ENCODE measurements at places on chromosomes 12 and 14.

DNA sequence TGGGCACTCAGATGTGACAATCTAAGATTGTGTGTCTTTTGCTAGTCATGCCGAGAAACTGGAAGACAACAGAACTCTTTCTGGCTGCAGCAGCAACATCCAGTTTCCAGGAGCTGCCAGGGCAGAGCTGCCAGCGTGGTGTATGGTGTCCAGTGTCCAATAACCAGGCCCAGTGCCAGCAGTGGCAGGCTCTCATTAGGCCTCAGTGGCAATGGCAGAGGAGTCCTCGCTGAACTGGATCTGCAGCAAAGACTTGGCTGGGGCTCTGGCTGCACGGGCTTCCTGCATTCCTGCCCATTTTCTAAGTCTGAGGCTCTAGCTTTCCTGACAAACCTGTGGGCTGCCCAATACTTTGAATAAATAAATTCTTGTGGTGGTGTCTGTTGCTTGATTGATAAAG is 26.2 kb upstream of the PPM1A start:
- no peak for DNase-seq

- DNase-seq: no peak
Observed at GRCh38 chr14:99476864-99477263, 3.8 kb downstream of the SETD3 start.

DNA sequence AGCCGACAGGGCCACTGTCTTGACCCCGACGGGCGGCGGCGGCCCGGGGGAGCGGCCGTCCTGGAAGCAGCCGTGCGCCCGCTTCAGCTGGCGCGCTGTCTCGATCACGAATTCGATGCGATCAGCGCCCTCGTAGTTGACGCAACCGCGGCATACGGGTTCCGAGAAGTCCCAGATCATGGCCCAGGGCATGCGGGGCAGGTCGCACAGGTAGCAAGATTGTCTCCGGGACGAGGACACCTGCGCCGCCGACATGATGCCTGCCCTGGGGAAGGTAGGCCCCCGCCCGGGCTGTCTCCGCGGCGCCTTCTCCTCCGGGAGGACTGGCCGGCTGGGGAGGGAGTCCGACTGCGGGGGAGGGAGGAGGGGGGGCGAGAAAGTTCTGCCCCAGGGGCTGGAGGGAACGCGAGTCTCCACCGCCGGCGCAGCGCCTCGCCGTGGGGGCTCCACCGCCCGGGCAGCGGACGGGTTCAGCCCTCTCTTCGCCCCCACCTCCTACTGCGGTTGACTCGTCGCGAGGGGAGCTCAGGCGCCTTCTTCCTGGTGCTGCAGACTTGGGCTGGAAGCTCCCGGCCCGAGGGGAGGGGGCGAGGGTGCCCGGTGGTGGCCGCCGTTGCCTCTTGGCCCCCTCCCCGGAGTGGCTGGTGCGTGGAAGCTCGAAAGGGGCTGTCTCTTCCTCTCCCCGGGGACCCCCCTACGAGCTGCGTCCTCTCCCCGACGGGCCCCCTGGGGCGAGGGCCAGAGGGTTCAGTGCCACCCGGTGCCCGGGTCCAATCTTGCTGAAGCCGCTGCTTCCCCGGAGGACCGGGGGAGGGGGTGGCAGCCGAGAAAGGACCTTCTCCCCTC is 747 bp downstream of the IRF2BPL start:
- DNase-seq: peak; percentile 46

- no peak for DNase-seq
Observed at GRCh38 chr14:66432334-66432733, 53.8 kb upstream of the CCDC196 start.

GRCh38 chr14:77985211-77985615 is 185.0 kb upstream of the NRXN3 start:
- DNase-seq: no peak

DNA sequence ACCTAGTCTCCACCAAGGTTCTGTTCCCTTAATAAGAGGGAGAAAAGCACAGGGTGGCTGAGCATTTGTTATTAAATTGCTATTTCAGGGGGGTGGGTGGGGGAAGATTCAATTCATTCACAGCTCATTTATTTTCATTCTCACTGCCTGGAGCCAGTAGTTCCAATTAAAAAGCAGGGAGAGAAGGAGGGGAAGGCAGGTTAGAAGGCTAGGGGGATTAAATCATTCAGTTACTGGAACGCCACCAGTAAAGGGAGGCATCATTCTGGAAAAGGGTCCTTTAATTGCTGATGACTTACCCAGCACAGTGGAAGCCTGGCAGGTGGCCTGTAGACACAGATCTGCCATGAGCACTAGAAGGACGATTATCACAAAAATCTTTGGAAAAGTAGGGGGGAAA is 47.4 kb downstream of the NIN start:
- no peak for DNase-seq

- DNase-seq: no peak
Observed at GRCh38 chr12:109288571-109288970, 20.5 kb downstream of the FOXN4 start.

DNA sequence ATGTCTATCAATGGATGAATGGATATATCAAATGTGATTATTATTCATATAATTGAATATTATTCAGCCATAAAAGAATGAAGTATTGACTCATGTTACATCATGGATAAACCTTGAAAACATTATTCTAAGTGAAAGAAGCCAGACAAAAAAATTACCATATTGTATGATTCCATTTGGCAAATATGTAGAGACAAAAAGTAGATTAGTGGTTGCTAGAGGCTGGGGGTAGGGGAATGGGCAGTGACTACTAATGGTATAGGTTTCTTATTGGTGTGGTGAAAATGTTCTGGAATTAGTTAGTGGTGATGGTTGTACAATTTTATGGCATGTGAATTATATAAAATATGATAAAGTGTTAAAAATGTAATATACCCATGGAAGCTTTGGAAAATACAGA is 31.8 kb upstream of the GNS start:
- no peak for DNase-seq

DNA sequence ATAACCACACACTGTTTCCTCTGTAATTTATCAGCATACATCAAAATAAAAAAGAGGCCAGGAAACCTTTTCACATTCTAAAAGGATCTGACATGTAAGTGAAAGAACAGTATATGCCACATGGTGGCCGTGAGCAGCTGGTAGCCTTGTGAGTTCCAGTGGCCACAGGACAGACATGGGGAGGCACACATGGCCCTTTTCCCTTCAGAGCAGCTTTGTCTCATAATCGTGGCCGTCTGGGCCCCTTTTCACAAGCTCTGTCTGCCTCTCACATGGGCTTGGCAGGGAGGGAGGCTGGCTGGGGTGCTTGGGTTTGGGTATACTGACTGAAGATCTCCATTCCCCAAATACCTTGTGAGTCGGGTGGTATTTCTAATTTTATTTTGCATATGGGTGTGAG is 1.5 kb upstream of the ZDHHC22 start:
- DNase-seq: no peak

DNA sequence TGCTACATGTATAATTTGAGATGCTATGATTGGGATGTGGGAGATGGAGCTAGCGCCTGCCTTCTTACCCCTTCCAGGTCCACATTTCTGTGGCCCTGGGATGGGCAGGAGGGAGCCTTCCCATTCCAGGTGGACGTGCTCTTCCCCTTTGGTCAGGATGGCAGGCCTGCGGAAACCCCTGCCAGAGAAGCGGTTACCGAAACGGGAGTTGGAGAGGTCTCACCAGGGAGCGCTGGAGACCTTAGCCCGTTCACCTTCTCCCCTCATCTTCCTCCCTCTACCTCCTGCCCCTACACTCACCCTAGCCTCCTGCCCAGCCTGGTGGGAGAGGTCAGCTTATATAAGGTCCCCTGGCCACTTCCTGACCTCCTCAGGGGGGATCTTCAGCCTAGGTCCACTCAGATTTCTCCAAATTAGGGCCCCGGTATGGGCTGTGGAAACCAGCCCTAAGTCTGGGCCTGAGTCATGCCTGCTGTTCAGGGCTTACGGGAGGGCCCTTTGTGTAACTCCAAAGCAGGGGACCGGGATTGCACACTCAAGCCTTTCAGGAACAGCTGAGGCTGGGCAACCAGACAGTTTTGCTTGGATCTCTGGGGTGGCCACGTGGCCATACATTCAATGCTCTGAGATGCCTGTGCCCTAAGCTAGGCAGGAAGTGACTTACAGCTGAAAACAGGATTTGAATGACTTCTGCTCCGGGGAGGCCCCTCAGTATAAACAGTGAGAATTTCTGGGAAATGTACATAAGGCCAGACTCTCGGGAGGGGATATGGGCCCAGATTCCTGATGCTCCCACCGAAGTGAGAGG is 10.2 kb upstream of the MEG3 start:
- DNase-seq: no peak

DNA sequence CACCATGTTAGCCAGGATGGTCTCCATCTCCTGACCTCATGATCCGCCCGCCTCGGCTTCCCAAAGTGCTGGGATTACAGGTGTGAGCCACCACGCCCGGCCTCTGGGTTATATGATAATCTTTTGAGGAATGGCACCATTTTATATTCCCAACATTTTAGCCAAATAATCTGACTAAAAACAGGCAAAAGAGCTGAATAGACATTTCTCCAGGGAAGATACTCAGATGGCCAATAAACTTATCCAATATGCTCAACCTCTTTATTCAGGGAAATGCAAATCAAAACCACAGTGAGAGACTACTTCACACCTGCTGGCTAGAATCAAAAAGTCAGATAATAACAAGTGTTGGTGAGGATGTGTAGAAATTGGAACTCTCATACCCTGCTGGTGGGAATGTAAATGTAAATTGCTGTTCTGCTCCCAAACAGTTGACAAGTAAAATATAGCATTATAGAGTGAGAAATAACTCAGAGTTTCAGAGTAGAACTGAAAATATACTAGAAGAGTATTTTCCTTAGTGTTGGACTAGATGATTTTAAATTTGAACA is 80.0 kb downstream of the RCOR1 start:
- DNase-seq: no peak

GRCh38 chr12:16291032-16291431 is 13.5 kb upstream of the SLC15A5 start:
- DNase-seq: no peak

DNA sequence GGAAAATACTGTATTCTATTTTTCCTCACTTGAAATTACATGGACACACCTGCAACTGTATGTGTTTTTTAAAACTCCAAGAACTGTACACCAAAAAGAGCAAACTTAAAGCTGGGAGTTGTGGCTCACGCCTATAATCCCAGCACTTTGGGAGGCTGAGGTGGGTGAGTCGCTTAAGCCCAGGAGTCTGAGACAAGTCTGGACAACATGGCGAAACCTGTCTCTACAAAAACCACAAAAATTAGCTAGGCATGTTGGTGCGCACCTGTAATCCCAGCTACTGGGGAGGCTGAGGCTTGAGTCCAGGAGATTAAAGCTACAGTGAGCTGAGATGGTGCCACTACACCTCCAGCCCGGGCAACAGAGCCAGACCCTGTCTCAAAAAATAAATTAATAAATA is 95.9 kb downstream of the SINHCAF start:
- DNase-seq: no peak

- DNase-seq: no peak
Observed at GRCh38 chr14:23643533-23644194, 7.5 kb downstream of the DHRS2 start.

GRCh38 chr14:79419571-79420327 is 791.6 kb downstream of the DIO2 start:
- DNase-seq: no peak

- no peak for DNase-seq
Observed at GRCh38 chr14:102973706-102974285, 51.3 kb downstream of the AMN start.

GRCh38 chr12:7605900-7606465 is 59.7 kb downstream of the APOBEC1 start:
- no peak for DNase-seq

GRCh38 chr12:80894179-80894578 is 43.6 kb downstream of the LIN7A start:
- no peak for DNase-seq

DNA sequence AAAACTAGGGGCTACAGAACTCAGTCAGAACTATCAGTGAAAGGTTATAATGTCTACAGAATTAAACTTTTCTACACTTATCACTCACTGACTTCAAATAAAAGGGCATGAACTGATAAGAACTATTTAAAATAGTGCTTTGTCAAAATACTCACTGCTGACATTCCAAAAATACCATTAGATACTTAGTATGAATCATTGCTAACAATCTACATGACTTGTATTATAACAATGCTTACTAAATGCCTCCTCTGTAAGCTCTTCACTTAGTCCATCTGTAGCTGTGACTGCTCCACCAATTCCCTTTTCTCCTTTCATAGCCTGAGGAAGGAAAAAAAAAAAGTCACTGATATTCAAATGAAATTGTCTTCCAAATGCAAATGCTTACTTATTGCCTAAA is 17.0 kb downstream of the NFYB start:
- no peak for DNase-seq

GRCh38 chr14:92844204-92844603 is 50.1 kb downstream of the GOLGA5 start:
- no peak for DNase-seq

DNA sequence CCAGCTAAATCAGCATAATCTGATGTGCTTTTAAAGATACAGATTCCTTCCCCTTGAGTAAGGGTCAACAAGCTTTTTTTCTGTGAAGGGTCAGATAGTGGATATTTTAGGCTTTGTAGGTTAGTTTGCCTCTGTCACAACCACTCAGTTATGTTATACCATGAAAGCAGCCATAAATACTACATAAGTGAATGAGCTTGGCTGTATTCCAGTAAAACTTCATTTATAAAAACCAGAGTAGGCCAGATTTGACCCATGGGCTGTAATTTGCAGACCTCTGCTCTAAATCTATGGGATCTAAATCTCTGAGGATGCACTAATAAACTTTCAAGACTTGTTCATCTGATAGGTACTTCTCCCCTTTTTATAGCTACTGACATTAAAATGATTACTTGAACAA is 47.7 kb downstream of the LEMD3 start:
- DNase-seq: no peak

GRCh38 chr12:69497308-69498026 is 27.3 kb downstream of the FRS2 start:
- no peak for DNase-seq

DNA sequence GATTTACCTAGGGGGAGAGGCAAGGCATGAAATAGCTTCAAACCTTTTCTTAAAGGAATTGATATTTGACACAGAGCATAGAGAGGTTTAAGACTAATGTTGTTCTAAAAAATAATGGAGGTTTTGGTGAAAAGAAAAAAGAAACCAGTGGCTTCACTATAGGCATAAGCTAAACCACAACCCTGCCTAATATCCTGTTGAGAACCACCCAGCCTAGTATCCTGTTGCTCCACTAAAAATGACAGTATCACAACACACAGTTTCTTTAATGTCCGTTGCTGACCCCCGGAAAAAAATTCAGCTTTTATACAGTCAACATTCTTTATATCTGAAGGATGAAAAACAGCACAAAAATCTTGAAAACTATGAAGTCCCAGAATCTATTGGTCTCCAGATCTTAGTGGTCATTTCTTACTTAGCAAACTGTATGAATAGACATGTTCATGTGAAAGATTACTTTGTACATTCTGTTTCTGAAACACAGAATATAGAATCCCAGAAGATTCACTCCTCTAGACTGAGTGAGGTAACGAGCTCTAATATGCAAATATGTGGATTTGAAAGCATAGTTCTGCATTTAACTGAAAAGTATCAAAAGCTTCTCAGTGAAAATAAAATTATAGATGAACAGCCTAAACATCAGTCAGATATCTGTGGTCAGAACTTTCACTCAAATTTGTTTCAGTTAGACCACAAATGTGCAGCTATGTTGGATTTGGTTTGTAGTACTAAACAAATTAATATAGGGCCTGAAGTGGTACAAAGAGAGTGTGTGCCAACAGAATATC is 40.5 kb downstream of the GALC start:
- no peak for DNase-seq

- DNase-seq: no peak
Observed at GRCh38 chr12:66011731-66012130, 118.8 kb downstream of the LLPH start.

Measured in activated CD4-positive, CD25-positive, alpha-beta regulatory T cell (primary cell).